ENCODE measurements at places on chromosomes 12 and 14.

DNA sequence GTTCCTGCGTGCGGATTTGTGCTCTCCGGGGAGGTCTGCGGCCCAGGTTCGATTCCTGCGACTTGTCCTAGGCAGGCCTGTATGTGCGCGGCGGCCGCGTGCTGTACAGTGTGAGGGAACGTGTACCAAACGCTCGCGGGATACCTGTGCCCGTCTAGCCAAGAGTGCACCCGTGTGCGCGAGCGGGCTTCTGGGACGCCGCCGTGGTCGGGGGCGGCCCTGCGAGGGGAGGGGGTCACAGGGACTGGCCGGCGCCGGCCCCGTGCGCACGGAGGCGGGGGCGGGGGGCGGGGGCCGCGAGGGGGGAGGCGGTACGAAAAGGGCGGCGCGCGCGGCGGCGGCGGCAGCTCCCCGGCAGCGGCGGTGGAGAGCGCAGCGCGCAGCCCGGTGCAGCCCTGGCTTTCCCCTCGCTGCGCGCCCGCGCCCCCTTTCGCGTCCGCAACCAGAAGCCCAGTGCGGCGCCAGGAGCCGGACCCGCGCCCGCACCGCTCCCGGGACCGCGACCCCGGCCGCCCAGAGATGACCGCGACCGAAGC, at the start of gene DLK1:
DLK1 (plus strand) TSS at position 343 of the 536 bp plus-strand sequence; CDS start at position 520, 177 bp downstream.
- peak; percentile 69 for DNase-seq

DNA sequence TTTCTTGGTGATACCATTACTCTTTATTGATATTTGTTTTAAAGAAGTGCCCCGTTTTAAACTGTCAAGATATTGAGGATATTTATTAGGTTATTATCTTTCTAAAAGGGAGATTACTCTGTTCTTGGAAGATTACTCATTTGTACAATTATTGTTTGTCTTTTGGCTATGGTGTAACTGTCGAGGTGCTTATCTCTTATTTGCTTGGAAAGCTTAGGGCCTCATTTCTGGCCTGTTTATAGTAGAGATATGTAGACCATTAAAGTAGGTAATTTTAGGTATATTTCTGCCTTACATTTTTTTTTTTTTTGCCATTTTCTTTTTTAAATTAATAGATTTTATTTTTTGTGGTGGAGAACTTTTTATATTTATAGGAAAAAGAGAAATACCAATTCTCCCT, 74.2 kb downstream of the KTN1 start:
- no peak for DNase-seq

DNA sequence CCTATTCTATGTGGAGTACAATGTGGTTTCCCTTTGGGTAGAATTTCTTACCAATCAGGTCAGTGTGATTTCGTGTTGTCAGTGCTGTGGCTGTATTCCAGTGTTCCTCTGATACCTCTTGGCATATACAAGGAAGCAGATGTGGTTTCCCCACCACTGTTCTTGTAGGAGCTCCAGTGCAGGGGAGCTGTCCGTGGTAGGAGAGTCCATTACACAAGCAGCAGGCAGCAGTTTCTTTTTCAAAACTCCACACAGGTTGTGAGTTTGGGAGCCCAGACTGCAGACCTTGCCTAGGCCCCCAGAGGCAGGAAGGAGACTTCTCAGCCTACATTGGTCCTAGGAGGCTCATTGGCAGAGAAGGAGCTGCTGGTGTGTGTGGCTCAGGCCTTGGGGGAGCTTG, 452.8 kb downstream of the AACS start:
- DNase-seq, result no peak

- no peak for DNase-seq
These were observed 318.5 kb upstream of the TBX3 start for GRCh38 chr12:115002434-115002833.

- DNase-seq, result no peak
These were observed 191.9 kb downstream of the LRIG3 start for GRCh38 chr12:58728397-58728796.

DNA sequence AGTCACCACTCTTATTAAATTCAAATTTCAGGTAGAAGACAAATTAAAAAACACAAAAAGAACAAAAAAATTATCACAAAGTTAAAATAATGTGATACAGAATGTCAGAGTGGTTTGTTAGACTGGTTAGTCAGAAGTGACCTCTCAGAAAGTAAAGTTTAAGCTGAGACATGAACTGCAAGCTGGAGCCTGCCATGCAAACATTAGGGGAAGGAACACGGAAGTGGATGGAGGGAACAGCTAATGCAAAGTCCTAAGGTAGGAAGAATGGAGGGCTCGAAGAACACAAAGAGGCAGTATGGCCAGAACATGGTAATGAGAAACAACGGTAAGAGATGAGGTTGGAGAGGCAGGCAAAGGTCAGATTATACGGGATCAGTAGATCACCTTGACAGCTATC, 41.7 kb downstream of the WDHD1 start:
- DNase-seq, result no peak

GRCh38 chr12:2970744-2971143, 11.5 kb downstream of the TEAD4 start:
- no peak for DNase-seq

- peak; percentile 51 for DNase-seq
These were observed 1.1 kb downstream of the PAPLN start for GRCh38 chr14:73238424-73238852.

Measured in right kidney (tissue), 9 donors.